ENCODE measurements at places on chromosomes 11 and 22.

DNA sequence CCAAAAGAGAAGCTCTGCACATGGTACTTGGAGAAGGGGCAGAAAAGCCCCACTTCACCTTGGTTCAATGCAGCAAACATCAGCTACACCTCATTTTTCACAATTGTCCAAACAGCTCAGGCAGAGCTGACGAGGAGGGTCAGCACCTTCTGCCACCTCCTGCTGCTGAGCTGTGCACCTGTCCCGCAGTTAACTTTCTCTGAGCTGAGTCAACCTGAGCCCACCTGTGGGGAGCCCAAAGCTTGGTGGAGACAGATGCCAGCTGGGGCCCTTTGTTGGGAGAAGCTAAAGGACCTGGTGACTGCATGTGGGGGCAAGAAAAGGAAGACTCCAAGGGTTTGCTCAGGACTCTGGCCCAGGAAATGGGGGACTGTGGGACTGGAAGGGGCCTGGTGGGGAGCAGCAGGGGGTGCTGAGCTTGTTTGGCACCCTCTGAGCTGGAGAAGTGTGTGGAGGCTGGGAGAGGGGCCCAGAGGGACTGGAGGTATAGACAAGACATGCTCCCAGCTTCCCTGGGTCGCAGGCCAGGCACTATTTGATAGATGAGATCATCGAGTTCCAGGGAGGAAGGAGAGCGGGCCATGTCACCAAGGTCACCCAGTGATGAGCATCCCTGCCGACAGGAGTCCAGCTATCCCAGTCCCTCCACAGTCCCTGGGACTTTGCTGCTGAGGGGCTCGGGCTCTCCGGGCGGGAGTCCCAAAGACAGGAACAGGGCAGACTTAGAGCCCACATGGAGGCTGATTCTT lies 53.5 kb downstream of the KCNJ4 start:
- DNase-seq: no peak

GRCh38 chr11:33237039-33237597 lies 20.1 kb upstream of the HIPK3 start:
- no peak for DNase-seq

- DNase-seq: no peak
Observed at GRCh38 chr22:46051646-46052045, 74.7 kb upstream of the WNT7B start.

DNA sequence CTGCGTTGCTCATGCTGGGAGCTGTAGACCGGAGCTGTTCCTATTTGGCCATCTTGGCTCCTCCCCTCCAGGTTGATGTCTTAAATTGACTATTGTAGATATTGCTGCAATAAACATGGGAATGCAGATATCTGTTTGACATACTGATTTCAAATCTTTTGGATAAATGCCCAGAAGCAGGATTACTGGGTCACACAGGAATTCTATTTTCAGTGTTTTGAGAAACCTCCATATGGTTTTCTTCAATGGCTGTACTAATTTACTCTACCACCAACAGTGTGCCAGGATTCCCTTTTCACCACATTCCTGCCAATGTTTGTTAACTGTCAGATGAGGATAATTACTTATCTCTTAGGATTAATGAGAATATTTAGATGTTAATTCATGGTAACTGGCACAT lies 467.0 kb downstream of the LUZP2 start:
- no peak for DNase-seq

- DNase-seq: no peak
Observed at GRCh38 chr11:58592760-58593472, 14.1 kb downstream of the ZFP91 start.

DNA sequence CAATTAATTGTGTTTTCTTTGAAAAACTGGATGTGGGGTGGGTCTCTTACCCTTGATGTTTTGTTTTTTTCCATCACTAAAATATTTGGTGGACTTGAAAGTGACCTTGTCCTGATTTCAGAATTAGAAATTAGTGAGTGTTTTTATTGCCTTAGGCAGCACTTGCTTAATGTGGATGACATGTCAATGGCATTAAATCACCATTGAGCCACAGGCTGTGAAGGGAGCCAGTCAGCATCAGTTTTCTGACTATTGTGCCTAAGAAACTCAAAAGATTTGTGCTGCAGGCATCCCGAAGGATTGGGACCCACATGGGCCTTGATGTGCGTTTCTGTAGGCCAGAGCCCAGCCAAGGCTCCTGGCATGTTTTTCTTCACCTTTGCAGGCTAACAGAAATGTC lies 53.8 kb downstream of the SWAP70 start:
- no peak for DNase-seq

DNA sequence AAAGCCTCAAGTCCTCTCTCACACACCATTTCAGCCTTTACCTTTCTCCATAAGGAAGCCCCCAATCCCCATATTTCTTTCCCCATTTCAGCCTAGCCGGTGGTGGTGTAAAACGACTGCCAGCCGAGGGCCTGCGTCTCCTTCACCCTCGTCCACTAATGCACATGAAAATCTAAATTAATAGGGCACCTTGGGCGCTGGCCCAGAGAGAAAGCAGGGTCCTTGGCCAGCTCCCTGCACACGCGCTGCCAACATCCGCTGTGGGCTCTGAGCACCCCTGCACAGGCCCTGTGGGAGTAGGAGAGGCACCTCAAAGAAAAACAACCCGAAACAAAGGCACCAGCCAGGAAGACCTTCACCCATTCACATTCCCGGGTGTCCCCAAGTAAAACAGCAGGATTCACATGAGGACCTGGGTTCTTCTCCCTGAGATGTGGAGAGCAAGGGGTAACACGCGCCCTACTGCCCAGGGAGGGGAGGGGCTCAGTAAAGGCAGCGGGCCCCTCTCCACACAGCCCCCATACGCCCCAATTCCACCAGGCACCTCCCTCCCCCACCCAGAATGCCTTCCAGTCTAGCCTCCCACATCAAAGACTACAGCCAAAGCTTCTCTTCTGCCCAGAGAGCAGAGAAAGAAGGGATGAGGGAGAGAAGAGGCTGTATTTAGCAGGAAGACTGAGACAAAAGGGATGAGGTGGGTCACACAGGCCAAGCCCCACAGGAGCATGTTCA lies 79.0 kb downstream of the MICAL3 start:
- no peak for DNase-seq

- peak; percentile 47 for DNase-seq
Observed at GRCh38 chr11:40281052-40281580, 1178.3 kb downstream of the LRRC4C start.

DNA sequence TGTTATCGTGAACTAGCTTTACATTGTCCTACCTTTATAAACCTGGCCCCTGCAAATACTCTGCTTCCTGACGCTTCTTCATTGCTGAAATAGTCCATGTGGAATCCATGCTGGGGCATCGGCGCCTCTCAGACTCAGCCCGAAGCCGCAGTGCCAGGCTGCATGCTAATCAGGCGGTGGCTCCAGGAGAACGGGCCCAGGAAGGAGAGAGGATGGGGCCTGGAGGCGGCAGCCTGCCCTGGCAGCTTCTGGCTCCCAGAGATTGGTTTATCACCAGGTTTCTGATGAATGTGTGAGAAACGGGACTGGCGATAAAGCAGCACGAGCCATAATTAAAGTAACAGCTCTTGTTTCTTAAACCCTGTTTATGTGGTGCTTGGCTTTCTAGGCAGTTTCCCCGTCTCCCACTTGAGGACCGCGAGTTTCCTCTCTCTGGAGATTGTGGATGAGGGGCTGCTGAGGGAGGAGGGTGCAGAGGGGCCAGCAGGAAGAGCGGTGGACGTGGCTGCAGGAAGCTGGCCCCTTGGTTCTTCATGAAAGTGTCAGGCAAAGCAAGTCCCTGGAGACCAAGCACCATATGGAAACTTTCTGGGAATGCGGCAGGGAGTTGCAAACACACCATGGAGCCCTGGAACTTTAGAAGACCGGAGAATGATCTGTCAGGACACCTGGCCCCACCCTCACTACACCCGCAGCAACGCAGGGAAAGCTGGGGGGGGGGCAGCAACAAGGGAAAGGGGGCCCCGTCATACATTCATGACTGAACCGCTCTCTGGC lies 93.4 kb downstream of the NTM start:
- no peak for DNase-seq

- DNase-seq: peak; percentile 66
Observed at GRCh38 chr22:35154937-35155387, 89.0 kb downstream of the ISX start.

GRCh38 chr22:46812034-46812605 lies 49.7 kb downstream of the TBC1D22A start:
- no peak for DNase-seq

DNA sequence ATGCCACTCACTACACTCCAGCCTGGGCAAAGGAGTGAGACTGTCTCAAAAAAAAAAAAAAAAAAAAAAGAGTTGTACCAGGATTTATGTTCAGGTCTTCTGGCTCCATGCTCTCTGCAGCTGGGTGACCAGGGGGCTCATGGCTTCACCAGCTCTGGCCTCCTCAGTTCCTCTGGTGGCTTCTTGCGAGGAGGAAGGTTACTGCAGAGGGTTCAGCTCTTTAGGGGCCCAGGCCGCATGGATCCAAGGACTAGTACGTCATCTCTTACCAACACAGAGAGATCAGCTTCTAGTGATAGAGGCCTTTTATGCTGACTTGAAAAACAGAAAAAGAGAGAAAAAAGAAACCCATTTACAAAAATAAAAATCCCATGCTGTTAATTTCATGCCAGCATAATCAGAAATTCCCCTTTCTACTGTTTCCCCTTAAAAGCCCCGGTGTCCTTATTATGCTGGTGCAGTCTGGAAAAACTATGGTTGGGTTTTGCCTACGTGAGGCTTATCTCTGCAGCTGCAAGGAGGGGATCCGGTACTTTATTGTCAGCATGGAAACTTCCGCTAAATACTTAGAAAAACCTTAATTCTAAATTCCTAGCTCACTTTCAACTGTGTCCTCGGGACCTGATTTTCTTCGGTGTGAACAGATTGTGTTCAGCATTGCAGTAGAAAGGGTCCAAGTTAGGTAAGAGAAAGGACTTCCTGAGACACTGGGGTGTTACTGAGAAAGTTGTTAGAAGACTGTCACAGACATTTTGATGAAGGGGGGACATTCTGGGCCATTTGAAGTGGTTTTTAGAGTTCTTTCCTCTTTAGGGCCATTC lies 13.7 kb downstream of the ZBTB16 start:
- no peak for DNase-seq

DNA sequence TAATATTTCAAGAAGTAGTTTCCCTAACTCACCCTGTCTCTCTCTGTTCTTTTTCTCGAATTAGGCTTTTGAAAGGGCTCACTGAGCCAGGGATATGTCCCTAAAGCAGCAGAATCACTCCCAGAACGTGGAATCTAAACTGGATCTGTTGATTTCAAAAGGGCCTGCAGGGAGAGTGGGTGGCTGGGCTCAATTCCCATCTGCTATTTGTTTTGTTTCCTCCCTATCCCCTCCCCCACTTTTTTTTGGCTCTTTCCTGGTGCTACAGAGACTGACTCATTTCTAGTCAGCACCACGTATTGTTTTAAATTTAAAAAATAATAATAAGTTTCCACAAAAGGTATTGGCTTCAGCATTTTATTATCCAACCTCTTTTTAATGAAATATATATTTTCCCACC lies 961.5 kb downstream of the FAM181B start:
- DNase-seq: peak; percentile 40

DNA sequence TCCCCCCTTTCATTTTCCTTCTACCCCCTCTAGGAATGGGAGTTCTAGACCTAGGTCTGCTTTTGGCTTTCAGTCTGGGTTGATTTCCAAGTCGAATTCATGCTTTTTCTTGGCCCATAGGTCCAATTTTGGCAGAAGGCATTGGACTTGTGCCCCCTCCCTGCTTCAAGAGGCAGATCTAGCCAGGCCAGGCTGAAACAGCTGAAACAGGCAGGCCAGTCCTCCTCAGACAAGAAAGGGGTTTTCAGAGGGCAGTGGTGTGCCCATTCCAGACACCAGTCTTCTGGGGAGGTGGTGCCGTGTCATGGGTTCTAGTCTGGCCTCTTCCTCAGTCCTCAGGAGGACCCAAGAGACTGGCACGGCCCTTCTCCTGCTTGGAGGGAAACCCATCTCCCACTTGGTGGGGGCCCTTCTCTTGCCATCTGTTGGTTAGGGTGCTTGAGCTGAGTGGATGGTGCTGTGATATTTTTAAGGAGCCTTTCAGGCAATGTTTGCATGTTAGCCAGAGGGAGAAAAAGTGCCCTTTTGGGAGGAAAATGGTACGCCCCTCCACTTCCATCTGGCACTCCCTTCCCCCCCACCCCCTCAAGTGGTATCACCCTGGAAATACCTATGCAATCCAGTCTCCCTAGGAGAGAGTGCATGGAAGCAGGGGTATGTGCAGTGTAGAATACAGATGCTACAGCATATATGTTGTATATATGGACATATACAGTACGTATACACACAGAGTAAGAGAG lies 53.6 kb downstream of the SYT13 start:
- no peak for DNase-seq

DNA sequence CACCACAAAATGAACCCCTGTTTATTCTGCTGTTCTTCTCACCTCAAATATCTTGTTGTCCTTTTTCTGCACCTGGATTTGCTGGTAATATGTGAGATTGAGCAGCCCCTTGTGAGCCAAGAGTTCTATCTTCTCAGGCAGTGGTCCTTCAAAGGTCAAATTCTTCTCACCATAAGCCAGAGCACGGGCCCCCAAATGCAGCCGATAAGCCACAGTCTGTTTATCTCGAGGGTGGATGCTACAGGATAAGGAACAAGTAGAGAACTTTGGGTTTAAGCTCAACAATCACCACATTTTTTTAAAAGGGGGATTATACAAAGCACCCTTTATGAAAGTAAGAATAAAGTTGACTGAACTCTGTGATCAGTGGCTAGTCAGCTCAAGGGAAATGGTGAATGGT lies 15.8 kb downstream of the TBRG1 start:
- no peak for DNase-seq

DNA sequence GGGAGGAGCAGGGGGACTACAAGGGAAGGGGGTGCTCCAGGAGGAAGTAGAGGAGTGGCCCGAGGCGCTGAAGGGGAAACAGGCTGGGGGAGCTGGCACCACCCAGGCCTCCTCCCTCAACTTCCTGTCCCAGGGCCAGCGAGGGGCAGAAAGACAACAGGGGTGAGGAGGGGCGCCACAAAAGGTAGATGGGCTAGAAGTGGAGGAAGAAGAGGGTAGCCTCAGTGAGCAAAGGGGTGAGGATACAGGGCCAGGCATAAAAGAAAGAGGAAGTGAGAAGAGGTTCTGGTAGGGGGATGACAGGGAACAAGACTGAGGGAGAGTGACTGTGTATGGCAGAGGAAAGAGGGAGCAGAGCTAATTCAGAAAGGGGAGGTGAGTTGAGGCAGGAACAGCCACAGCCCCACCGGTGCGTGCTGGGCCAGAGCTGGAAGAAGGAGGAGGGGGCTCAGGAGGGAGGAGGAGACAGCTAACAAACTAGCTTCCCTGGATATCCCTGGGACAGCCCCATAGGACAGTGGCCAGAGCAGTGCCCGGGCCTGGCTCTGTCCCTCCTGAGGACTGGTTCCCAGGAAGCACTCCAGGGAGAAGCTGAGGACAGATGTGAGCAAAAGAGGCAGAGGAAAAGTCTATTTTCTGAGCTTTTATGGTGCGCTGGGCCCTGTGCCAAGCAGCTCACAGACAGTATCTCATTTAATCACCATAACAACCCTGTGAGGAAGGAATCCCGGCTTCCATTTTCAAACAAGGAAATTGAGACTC lies 8.5 kb downstream of the DCHS1 start:
- DNase-seq: no peak
